ENCODE measurements at places on chromosomes 11 and 22. TPM values are rescaled to one million over a fixed set of nuclear protein-coding genes. Genes with fewer than 3 reads are reported as not detected.

DNA sequence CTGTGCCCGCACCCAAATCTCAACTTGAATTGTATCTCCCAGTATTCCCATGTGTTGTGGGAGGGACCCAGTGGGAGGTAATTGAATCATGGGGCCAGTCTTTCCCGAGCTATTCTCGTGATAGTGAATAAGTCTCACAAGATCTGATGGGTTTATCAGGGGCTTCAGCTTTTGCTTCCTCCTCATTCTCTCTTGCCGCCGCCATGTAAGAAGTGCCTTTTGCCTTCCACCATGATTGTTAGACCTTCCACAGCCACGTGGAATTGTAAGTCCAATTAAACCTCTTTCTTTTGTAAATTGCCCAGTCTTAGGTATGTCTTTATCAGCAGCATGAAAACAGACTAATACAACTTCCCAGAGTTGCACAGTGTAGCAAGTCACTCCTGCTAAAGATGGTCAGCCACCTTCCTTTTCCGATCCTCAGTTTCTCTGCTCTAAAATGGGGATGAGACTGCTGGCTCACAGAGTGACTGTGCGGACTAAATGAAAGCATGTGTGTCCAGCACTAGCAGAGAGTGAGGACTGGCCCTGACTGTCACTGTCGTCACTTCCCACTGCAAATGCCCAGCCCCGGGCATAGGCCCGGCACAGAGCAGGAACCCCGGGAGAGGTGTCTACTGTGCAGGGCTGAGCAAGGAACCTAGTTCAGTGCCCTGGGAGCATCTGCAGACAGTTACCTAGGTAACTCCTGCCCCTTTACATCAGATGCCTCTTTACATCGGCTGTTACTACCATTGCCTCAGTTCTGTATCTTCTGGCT lies 9.5 kb downstream of the TSKU start:
- H3K36me3 ChIP-seq: peaks cover 3% of the 10 kb centered on the region
- no peak overlapping the region for H3K4me3 ChIP-seq
- DNase-seq: no peak
- no peak overlapping the region for H3K27ac ChIP-seq

VWCE gene
- 8.1 TPM for total RNA-seq

DNA sequence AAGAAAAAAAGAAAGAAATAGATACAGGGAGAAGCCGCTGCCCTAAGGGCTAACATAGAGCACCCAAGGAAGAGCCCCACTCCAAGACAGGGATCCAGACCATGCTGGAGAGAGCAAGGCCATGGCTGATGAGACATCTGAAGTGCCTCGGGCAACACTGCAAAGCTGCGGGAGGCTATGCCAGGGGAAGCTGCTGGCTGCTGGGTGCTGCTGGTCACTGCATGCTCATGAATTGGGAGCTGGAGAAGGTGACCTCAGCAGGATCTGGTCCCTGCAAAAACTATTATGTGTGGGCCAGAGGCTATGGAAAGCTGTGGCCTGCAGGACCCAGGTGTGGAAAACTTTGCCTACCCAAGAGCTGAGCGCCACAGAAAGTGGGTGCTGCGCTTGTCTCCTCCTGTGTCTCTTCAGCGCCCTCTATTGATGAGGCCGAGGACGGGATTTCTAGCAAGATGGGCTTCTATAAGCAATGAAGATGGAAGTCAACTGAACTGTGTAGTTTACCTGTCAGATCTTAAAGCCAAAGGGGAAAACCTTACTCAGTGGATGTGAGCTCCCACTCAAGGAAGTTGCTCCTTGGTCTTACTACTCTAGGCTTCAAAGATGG lies 17.3 kb upstream of the SLC29A2 start:
- H3K27me3 ChIP-seq: peaks cover 6% of the 10 kb centered on the region
- peak; percentile 66 for DNase-seq
- H3K27ac ChIP-seq: no peak overlapping the region

DNA sequence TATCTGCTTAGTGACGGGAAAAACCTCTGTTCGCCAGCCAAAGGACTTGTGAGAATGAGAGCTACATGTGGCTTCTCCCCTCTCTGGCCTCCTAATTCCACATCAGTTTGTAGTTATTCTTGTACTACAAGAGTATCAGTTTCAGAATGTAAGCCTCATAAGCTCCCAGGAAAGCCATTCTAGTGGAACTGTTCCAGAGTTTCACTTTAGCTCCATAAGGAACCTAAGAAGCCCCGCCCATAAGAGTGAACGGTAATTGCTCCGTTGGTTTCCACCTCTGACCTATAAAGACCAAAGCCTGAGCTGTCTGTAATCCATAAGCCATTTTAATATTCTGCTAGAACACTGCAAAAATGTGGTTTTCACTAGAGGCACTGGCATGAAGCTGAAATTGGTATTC lies 53.0 kb downstream of the SIK3 start:
- peaks cover 50% of the 10 kb centered on the region for H3K4me1 ChIP-seq
- no peaks in the 10 kb centered on the region for H3K27me3 ChIP-seq
- no peak overlapping the region for H3K4me3 ChIP-seq
- H3K27ac ChIP-seq: no peak overlapping the region
- H3K36me3 ChIP-seq: peaks cover 6% of the 10 kb centered on the region
- no peak for DNase-seq

- no peaks in the 10 kb centered on the region for H3K4me1 ChIP-seq
- H3K36me3 ChIP-seq: peaks cover 10% of the 10 kb centered on the region
- no peak for DNase-seq
- H3K27ac ChIP-seq: no peak overlapping the region
- no peaks in the 10 kb centered on the region for H3K27me3 ChIP-seq
Observed at GRCh38 chr11:3817181-3817800, 8.9 kb downstream of the PGAP2 start.

DNA sequence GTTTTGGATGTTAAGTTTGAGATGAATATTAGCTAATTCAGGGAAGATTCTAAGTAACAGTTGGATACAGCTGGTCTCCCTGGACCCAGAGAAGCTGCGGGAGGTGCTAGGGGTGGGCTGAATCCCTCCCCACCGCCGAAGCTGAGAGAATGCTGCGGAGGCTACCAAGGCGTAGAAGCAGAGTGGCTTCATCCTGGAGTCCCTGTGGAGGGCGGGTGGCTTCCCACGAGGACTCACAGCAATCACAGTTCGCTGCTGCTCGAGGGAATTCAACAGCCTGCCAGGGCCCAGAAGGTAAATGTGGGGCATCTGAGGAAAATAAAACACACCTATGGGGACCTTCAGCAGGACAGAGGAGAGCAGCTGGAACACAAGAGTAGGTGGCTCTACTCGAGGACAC lies 11.1 kb upstream of the B3GAT1 start:
- no peaks in the 10 kb centered on the region for H3K4me1 ChIP-seq
- peaks cover 10% of the 10 kb centered on the region for H3K27me3 ChIP-seq
- no peak for DNase-seq
- H3K36me3 ChIP-seq: no peaks in the 10 kb centered on the region

GAL3ST1 gene
- total RNA-seq: not detected

DNA sequence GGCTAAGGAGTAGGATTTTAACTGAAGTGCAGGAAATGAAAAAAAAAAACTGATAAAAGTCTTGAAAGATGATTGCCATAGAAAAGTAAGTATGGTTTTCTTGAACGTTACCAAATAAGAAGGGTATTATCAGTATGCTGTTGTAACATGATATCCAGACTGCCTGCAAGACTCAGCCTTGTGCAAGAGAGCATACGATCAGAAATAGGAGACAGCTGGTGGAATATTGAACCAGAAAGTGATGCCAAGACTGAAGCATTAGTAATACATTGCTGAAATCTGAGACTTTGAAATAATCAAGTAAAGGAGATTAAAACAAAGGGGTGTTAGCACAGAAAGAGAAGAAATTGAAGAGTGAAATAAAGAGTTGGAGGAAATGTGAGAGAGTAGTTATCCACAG lies 452.7 kb upstream of the CNTN5 start:
- DNase-seq: no peak
- H3K4me3 ChIP-seq: no peak overlapping the region
- no peak overlapping the region for H3K27ac ChIP-seq
- no peaks in the 10 kb centered on the region for H3K36me3 ChIP-seq

GRCh38 chr22:39078329-39078728 lies 1.3 kb downstream of the APOBEC3G start:
- peaks cover 34% of the 10 kb centered on the region for H3K4me1 ChIP-seq
- peak overlapping the region; percentile 91 for H3K4me3 ChIP-seq
- H3K27me3 ChIP-seq: no peaks in the 10 kb centered on the region
- peaks cover 37% of the 10 kb centered on the region for H3K36me3 ChIP-seq

SCUBE1 gene
- not detected for total RNA-seq

MYRF gene
- total RNA-seq: 2.6 TPM

OVOL1 gene
- 0.16 TPM for total RNA-seq

All from activated T-helper 2 cell treated with anti-CD3 and anti-CD28 coated beads, Interferon-gamma antibody, Interleukin-2, Interleukin-4, amounts not matched to agents 10 μg/mL and 5 μg/mL and 100 μg/mL, durations not matched to agents 14 hours and 24 hours and 36 hours (primary cell).